Omental fat pad (tissue), 4 donors: ENCODE measurements at places on chromosomes 3 and 15. TPM values are rescaled to one million over a fixed set of nuclear protein-coding genes. Genes with fewer than 3 reads are reported as not detected.

DNA sequence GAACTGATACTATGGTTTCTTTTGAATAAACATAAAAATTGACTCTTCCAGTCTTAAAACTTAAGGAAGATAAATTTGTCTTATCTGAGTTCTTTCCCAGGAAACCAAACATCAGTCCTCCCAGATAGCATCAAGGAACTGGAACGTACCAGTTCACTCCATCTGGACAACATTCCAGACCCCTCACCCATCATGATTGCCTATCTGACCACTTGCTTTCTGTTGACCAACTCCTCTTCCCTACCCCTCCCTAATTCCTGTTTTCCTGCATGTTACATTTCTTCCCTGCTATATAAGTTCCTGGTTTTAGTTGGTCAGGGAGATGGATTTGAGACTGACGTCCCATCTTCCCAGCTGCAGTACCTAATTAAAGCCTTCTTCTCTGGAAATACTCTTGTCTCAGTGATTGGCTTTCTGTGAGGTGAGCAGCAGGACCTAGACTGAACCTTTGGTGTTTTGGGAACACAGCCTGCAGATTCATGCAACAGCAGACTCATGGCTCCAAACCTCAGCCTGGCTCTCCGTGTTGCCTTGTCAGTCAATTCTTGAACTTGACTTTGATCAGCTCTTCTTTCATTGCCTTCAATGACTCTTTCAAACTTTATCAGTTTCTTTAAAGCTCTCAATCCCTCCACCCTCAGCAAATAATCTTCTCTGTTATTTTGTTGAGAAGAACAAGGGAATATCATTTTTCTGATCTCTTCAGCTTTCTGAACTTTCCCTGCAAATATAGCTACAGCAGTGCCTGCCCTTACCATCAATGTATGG lies 123.6 kb downstream of the RPL22L1 start:
- DNase-seq, result no peak

- no peak for DNase-seq
Observed at GRCh38 chr3:46640927-46641326, 28.6 kb downstream of the FAM240A start.

PRR23B gene
- total RNA-seq, result not detected

- DNase-seq, result no peak
Observed at GRCh38 chr15:100158356-100158755, 183.4 kb downstream of the ADAMTS17 start.

DNA sequence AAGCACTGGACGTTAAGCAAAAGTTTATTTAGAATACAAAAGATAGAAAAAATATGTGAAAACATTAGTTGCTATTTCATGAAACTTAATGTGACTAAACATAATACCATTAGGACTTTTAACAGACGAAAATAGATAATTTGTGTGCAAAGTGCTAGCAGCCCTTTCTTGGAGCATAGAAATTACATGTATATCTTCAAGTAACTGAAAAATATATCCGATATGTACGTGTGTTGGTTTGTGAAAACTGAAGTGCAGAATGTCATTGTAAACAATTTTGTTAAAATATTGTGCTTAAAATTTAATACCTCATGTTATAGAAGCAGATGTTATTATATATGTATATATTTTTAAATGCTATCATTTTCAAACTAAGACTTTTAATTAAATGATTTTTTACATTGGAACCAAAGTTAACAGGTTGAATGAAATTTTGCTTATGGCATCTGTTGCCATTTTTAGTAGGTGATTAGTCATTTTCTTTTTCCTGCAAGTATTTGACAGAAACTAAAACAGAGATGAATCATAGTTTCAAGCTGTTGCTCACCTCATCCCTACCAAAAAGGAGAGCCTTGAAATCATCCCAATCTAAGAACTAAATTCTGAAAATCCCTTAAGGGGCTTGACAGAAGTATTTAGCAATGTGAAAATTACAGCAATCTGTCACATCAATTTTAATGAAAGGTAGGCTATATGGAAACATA lies 334.8 kb downstream of the NAALADL2 start:
- no peak for DNase-seq

THBS1 gene
- 690 TPM for total RNA-seq

DNA sequence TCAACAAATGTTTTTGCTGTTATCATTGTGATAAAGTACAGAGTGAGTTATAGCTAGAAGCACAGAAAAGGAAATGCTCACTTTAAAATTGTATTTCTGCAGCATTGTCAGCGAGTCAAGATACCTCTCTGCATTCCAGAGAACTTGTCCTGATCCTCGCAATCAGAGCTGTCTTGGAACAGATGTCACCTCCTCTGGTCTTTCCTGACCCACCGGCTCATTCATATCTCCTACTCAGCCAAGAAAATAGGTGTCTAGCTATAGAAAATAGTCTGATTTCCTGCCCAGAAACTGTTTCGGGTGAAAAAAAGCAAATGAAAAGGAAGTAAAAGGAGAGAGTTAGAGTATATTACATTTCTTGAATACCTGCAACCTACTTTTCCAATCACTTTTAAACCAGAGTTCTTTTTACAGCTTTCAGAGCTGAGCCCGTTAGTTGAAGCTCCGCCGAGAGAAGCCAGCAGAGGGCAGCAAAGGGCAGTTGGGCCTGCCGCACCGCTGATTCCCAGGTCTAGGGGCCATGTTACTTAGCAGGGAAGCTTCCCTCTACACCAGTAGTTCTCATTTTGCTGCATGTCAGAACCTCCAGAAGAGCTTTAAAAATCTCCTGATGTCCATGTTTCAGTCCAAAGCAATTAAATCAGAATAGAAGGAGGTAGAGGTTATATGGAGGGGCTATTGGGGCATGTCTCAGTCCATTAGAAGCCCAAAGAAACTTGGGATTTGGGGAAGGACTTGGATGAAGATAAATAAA lies 185.7 kb upstream of the THRB start:
- peak; percentile 58 for DNase-seq

DNA sequence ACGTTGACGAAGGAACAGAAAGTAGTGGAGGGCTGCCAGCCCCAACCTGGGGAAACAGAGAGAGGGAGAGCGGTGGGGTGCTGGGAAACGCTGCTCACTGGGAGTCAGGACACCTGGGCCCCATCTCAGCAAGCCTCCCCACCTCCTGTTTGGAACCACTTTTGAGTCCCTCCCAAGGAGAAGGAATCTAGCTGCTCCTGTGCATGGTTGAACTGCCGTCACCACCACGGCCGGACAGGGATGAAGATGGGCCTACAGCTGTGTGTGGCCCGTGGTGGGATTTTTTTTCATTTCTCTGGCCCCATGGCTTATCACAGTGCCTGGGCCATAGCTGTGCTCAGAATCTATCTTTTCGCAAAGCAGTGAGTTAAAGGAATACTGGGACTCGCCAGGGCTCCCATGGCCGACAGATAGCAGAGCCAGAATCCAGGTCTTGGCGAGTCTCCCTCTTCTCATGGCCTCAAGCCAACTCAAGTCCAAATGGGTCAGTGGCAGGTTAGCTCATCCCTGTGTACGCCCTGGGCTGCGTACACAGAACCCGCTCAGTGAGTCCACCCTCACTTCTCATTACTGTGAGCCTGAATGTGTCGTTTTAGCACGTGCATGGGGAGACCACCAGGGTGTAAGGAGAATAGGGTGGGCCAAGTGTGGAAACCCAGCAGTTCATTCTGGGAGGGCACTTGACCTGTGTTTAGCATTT lies 271.2 kb downstream of the FAM43A start:
- no peak for DNase-seq

PAQR9 gene
- total RNA-seq, result 0.93 TPM

- DNase-seq, result no peak
Observed at GRCh38 chr3:138493804-138494606, 59.6 kb downstream of the ESYT3 start.

- no peak for DNase-seq
Observed at GRCh38 chr3:19232566-19232965, 84.3 kb downstream of the KCNH8 start.

DNA sequence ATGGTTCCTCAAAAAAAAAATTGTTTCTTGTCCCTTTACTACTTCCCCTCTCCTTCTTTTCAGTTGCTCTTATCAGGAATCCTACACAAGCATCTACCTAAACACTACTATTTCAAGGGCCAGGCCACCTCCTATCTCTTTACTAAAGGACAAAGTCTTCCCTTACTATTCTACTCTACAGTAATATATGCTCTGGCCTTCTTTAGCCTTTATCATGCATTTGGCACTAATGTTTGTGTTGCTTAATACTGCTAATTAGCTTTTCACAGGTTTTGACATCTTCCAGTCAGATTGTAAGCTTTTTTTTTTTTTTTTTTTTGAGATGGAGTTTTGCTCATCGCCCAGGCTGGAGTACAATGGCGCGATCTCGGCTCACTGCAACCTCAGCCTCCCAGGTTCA lies 5.3 kb downstream of the CEP19 start:
- no peak for DNase-seq
